Bronchial epithelial cell (primary cell): ENCODE measurements at places on chromosomes 6 and 20.

GRCh38 chr20:37627767-37628130 lies 66.1 kb upstream of the CTNNBL1 start:
- DNase-seq = no peak

DNA sequence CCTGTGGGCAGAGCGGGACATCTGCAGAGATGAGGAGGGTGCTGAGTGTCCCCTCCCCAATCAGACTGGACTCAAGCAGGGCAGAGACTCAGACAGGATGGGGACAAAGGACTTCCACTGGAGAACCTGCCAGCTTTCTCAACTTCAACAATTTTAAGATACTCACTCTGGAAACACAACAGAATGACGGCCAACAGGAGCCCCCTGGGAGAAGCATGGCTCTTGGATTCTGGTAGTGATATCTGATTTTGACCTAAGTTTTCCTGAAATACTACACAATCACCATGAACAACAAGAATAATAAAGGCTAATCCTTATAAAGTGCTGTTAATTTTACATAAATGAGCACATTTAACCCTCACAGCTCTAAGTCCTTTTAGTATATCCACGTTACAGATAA lies 83.5 kb upstream of the PLEKHG1 start:
- DNase-seq = no peak

GRCh38 chr6:169858935-169859351 lies 107.5 kb downstream of the ERMARD start:
- DNase-seq = peak; percentile 53

DNA sequence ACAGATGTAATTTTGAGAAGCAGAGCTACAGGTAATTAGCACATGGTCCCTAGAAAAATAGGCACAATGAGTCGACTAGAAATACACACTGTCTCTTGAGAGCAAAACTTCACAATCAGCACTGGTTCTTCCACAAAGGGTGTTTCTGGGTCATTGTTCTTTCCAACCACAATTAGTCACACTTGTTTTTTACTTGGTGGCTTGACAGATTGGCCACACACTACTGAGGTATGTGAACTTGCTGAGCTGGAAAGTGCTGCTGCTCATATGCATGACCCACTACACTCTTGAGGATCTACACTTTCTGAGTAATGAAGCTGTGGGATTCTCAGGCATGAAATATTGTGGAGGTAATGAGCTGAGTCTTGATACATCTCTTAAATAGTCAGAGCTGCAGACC lies 347.7 kb downstream of the BCKDHB start:
- DNase-seq = peak; percentile 99

DNA sequence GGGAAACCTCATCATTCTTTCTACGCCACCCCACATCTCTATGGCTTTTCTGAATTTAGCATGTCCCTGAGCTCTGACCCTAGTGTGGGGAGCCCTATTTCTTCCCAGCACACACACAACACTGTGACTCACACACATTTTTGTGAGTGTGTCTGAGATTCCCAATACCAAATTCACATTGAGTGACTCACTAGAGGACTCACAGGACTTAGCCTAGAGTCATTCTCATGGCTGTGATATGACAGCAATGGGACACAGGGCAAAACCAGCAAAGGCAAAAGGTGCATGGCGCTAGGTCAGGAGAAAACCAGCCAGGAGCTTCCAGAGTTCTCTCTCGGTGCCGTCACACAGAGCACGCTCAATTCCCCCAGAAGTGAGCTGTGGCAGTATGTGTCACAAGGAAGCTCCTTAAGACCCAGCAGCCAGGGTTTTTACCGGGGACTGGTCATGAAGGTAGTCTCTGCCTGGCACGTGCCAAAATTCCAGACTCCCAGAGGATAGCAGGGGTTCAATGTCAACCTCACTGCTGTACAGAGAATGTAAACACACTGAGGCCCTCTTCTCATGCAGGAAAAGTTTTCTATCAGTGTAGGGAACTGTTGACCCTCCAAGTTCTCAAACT lies 6.2 kb downstream of the CSTL1 start:
- peak; percentile 92 for DNase-seq

DNA sequence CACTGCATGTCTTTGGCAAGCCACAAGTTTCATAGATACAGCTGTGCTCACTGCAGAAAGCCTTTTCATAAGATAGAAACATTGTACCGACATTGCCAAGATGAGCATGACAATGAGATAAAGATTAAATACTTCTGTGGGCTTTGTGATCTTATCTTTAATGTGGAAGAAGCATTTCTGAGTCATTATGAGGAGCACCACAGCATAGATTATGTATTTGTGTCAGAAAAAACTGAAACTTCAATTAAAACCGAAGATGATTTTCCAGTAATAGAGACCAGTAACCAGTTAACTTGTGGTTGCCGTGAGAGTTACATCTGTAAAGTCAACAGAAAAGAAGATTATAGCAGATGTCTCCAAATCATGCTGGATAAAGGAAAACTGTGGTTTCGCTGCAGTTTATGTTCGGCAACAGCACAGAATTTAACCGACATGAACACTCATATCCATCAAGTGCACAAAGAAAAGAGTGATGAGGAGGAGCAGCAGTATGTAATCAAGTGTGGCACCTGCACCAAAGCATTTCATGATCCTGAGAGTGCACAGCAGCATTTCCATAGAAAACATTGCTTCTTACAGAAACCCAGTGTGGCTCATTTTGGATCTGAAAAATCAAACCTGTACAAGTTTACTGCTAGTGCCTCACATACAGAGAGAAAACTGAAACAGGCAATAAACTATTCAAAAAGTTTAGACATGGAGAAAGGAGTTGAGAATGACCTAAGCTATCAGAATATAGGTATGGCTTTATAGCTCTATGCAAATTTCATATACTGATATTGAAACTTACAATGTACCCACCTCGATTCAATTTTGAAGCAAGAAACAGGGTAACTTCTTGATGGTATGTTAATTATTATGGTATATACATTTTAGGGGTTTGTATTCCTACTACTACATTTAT lies 23.9 kb upstream of the BAG2 start:
- DNase-seq = no peak

- no peak for DNase-seq
Measured at GRCh38 chr6:167588920-167589614, 237.6 kb upstream of the AFDN start.

DNA sequence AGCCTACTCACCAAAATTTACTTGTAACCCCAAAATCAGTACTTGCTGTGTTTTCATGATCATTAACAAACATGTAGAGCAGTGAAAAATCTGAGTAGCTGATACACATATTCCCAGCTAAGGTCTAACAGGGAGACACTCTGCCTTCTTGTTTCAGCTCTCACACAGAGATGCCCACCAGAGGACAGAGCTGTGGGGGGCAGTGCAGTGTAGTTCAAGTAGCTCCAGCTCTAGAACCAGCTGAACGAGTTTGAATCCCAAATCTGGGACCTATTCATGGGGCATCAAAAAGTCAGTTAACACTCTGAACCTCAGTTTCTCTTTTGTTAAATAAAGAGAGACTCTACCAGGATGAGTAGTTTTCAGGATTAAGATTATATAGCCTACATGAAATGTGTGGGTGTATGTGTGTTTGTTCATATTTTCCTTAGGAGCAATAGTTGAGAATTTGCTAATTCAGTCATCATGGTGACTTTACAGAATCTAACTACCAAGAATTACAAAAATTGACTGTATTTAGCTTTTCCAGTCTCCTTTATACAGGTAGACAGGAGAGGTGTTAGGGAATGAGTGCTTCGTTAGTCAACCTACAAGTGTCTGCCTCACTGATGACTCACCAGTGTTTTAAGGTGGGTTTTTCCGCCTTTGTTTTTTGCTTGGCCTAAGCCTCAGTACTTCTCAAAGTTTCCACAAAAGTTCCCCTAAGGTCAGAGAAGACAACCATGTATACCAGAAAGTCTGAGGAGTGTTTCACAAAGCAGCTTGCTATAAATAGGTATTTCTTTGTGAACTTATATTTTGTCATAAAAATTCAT lies 164.0 kb upstream of the RUNX2 start:
- peak; percentile 95 for DNase-seq

GRCh38 chr20:50227506-50227905 lies 36.9 kb downstream of the CEBPB start:
- DNase-seq = peak; percentile 43

- no peak for DNase-seq
Measured at GRCh38 chr6:149830731-149831307, 33.3 kb downstream of the LRP11 start.

- DNase-seq = no peak
Measured at GRCh38 chr6:109513571-109514071, 30.6 kb upstream of the ZBTB24 start.

- DNase-seq = peak; percentile 39
Measured at GRCh38 chr6:107061125-107062020, 33.4 kb downstream of the MTRES1 start.

DNA sequence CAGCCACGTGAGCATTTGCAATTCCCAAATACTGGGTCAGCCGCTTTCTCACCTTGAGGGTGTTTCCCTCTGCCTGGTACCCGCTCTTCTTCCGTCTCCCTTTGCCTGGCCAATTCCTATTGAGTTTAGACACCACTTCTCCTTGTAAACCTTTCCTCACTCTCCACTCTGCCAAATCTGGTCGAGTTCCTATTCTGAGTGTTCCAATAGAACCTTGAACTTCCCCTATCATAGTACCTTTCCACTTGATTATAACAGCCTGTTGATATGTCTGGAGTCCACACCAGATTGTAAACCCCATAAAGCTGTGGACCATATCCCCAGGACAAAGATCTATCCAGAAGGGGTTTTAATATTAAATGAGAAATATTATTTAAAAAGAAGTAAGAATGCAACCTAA lies 36.0 kb upstream of the EDN1 start:
- no peak for DNase-seq

- DNase-seq = no peak
Measured at GRCh38 chr6:25192590-25193459, 86.3 kb upstream of the CARMIL1 start.

DNA sequence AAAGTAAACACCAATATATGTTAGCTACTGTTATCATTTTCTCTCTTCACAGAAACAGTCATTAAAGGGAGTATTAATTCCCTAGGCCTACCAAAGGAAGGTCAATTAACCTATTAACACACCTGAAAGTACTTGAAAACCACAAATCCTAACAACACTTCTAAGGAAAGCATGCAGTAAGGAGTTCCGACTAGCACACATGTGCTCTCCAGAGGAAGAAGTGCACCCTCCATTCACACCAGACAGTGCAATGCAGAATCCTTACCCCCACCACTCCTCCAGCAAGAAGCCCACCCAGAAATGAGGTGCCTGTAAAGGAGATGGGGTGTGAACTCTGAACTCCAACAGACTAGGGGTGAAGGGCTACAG lies 58.7 kb downstream of the EPB41L2 start:
- DNase-seq = no peak

- DNase-seq = no peak
Measured at GRCh38 chr20:35021063-35021462, 65.4 kb downstream of the MYH7B start.

GRCh38 chr6:17268114-17268513 lies 13.0 kb upstream of the RBM24 start:
- DNase-seq = no peak
